CD4-positive, alpha-beta memory T cell (primary cell): ENCODE measurements at places on chromosomes 7 and 10.

GRCh38 chr10:47030191-47030703 is 119.0 kb downstream of the PTPN20 start:
- no peak overlapping the region for H3K27ac ChIP-seq
- H3K4me1 ChIP-seq = no peaks in the 10 kb centered on the region
- no peaks in the 10 kb centered on the region for H3K36me3 ChIP-seq
- H3K27me3 ChIP-seq = no peaks in the 10 kb centered on the region
- no peak overlapping the region for H3K4me3 ChIP-seq

DNA sequence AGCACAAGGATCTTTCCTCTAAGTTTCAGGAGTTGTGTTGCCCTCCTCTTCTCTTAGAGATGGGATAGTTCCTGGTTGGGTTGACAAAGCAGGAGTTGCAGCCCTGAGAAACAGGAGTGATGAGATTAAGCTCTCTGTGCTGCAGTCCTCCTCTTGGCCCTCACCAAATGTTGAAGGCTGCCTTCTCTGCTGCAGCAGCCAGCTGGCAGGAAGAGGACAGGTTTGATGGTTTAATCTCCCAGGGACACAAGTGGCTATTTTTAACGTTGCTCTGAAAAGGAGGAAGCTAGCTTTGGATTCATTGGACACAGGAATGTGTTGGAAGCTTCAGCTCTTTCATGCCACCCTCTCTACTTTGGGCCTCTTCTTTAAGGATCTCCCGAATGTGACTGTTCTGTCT is 9.4 kb downstream of the STRIP2 start:
- no peak overlapping the region for H3K27ac ChIP-seq
- DNase-seq = no peak
- H3K36me3 ChIP-seq = no peaks in the 10 kb centered on the region
- H3K4me1 ChIP-seq = no peaks in the 10 kb centered on the region

DNA sequence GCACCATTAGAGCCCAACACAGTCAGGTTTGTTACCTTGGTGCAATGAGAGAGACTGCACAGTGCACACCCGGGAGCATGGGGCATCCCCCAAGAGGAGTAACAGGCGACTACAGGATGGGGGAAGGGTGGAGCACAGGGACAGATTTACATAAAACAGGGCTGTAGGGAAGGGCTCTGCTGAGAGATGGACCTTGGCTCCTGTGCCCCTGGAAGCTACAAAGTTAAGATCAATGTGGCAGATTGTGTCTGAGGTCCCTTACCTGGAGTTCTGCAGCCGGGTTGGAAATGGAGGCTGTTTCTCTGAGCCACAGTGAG is 13.7 kb upstream of the SLC18A3 start:
- no peak overlapping the region for H3K4me3 ChIP-seq
- no peaks in the 10 kb centered on the region for H3K27me3 ChIP-seq
- H3K27ac ChIP-seq = no peak overlapping the region
- no peak for DNase-seq
- H3K36me3 ChIP-seq = no peaks in the 10 kb centered on the region

GRCh38 chr7:133750287-133750686 is 376.9 kb upstream of the LRGUK start:
- no peaks in the 10 kb centered on the region for H3K27me3 ChIP-seq
- H3K4me1 ChIP-seq = no peaks in the 10 kb centered on the region
- no peak for DNase-seq
- H3K27ac ChIP-seq = no peak overlapping the region

- peak within 1 kb of the TSS; percentile 100 for H3K27ac ChIP-seq
- H3K4me3 ChIP-seq = peak within 1 kb of the TSS; percentile 97
- no peaks in the 10 kb centered on the region for H3K27me3 ChIP-seq
- peak; percentile 99 for DNase-seq
Observed at GRCh38 chr7:108569381-108570145, at the start of the genes DNAJB9 and THAP5. Gene DNAJB9, plus strand, starts transcription at chr7:108569874. Its CDS starts 1,853 bp downstream, at chr7:108571727. Gene THAP5, minus strand, starts transcription at chr7:108569706. Its CDS starts 137 bp downstream, at chr7:108569569.
